ENCODE measurements at places on chromosomes 7 and 10. TPM values are rescaled to one million over a fixed set of nuclear protein-coding genes. Genes with fewer than 3 reads are reported as not detected.

DNA sequence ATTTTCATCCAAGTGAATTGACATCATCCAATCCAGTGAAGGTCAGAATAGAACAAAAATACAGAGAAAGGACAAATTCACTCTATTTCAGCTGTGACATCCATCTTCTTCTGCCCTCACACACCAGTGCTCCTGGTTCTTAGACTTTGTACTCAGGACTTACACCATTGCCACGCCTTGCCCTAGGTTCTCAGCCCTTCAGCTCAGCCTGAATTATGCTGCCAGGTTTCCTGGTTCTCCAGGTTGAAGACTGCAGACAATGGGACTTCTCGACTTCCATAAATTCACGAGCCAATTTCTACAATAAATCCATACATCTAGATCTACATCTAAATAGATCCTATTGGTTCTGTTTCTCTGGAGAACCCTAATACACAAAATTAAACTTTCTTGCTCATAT, 181.2 kb upstream of the KCND2 start:
- no peak for DNase-seq

DNA sequence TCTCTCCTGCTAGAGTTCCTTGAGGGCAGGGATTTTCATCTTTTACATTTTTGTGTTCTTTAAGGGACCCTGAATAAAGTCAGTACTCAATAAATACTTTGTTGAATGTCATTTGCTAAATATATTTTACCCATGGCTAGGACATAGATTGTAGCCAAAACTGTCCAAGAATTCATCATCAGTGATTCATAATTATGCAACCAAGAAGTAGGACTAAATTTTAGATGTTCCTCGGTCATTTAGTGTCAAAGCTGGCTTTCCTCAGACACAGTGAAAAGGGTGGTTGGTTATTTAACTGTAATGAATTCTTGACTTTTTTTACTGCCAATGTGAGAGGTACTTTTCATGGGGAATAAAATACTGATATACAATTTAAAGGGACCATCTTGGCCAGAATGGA, 3.3 kb downstream of the NUDT13 start:
- DNase-seq: no peak

- no peak for DNase-seq
Observed at GRCh38 chr7:51316262-51316665, 345 bp downstream of the COBL start.

DNA sequence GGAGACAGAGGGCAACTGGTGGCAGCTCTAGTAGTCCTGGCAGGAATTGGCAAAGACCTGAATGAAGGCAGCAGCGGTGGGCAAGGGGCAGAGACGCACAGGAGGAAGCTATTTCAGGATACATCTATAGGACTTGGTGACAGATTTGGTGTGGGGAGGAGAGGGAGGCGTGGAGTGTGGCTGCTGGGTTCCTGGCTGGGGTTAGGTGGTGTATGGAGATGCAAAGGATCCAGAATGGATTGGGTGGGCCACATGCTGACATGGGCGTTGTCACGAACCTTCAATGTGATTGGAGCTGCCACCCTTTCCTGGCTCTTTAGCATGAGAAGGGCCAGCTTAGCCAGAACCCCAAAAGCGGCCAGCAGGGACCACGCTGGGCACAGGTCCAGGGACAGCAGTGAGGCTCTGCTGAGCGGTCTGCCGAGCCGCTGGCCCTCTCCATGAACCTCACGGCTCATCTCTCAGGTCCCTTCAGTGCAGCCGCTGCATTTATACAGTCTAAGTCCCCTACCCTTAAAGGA, 10.2 kb upstream of the ADCY1 start:
- DNase-seq: no peak

PAX4 gene
- polyA plus RNA-seq: not detected

LIPK gene
- not detected for polyA plus RNA-seq
